ENCODE measurements at places on chromosomes 12 and 14.

- peak; percentile 26 for DNase-seq
Measured at GRCh38 chr12:51863363-51863932, 14.9 kb upstream of the FIGNL2 start.

GRCh38 chr14:96631030-96631429, 128.8 kb downstream of the PAPOLA start:
- no peak for DNase-seq

- no peak for DNase-seq
Measured at GRCh38 chr12:112710414-112710813, 81.1 kb upstream of the RPH3A start.

GRCh38 chr12:69515394-69515930, 45.3 kb downstream of the FRS2 start:
- DNase-seq: peak; percentile 44

DNA sequence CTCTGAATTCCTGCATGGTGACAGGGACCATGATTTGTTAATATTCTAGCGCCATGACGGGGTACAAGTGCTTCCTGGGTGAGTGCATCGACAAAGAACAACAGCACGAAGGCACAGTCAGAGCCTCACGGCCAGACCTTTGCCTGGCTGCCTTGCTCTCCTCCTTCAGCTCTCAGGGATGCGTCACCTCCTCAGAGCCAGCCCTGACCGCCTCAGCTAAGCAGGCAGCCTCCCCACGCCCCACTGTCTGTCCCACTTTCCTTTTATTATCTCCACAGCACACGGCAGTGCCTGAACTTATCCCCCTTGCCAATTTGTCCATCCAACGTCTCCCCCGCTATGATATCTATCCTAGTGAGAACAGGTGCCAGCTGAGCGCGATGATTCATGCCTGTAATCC, 16.5 kb upstream of the FZD10 start:
- no peak for DNase-seq

- no peak for DNase-seq
Measured at GRCh38 chr14:39318574-39318973, 84.9 kb downstream of the MIA2 start.

DNA sequence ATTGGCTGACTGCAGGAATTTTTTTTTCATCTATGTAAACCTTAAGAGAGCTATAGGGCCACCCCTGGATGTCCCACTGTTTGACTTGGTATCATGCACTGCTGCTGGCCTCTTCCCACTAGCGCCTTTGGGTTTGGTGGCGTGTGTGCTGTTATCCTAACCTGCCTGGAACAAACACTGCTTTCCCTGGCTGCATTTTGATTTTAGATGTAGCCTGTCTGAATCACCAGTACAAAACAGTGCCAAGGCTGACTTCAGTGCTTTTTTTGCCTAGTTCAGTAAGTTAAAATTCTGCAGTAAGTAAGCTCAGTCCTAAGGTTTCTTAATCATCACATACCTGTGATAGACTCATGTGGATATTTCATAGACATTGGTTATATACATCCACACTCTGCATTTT, 99.2 kb downstream of the EML1 start:
- DNase-seq: no peak

- DNase-seq: no peak
Measured at GRCh38 chr12:69068448-69068847, 135.5 kb upstream of the CPM start.

Data from fibroblast of lung (primary cell).